Cerebellar cortex (tissue), 1 donor: ENCODE measurements at places on chromosomes 11 and 22.
A peak's percentile ranks its signal among the peaks of the same experiment; 100 is the strongest.

GRCh38 chr11:119460097-119460496 is 37.1 kb upstream of the THY1 start:
- DNase-seq = no peak

GRCh38 chr11:4085575-4085974 is 9.0 kb upstream of the RRM1 start:
- DNase-seq = no peak

DNA sequence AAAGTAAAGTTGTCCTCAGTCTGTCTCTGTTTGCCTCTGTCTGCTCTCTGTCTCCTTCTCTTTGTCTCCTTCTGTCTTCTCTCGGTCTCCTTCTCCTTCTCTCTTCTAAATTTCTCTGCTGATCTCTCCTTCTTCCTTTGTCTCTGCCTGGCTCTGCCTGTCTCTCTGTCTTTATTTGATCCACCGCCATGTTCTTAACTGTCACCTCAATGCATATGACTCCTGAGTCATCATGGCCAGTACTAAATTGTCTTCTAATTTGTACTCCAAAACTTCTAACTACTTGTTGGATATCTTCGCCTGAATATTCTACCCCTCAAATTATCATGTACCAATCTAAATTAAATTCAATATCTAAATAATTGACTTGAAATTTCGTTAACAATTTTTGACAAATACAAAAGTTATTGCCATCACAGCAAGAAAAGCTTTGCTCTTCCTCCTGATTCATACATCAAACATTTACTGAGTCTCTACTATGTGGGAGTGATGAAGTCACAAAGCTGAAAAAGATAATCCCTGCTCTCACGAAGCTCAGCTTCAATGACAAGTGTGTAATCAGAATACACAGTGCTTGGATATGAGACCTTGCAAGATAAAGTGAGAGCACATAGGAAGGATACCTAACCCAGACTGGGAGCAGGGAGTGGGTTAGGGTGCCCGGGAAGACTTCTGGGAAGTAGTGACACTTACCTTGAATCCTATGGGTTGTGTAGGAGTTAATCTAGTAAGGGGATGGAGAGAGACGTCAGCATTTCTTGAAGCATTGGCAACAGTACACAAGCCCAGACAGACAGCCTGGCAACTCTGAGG is 193.0 kb downstream of the MAML2 start:
- DNase-seq = no peak

- DNase-seq = no peak
Measured at GRCh38 chr11:75598900-75599299, 36.8 kb downstream of the SERPINH1 start.

- DNase-seq = peak; percentile 39
Measured at GRCh38 chr11:13921545-13921944, 41.0 kb upstream of the SPON1 start.

DNA sequence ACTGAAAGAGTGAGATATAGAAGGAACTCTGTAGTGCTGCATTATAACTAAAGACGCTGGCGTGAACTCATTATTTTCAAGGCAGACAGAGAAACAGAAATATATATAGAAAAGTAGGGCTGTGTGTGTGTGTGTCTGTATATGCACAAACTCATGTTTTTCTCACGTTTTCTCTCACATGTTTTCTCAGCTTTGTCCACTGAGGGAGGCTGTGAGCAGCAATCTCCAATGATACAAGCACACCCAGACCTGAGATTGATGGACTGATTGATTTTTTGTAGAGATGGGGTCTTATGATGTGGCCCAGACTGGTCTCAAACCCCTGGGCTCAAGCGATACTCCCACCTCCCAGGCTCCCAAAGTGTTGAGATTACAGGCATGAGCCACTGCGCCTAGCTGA is 122.5 kb downstream of the SERGEF start:
- DNase-seq = no peak

DNA sequence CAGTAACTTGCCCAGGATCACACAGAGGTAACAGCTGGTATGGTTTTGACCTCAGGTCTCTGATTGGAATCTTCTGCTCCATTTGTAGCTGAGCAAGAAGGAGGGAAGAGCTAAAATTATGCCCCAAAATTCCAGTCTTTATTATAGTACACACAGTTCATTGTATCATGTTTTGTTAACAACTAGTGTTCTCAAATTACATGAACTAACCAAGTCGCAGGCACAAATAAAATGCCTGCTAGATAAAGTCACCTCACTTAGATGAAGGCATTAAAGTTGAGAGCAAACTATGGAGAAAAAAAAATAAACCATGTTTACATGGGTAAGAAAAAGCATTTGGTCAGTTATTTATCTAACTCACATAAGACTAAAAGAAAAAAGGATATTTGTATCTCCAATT is 58.8 kb downstream of the PDGFD start:
- no peak for DNase-seq

DNA sequence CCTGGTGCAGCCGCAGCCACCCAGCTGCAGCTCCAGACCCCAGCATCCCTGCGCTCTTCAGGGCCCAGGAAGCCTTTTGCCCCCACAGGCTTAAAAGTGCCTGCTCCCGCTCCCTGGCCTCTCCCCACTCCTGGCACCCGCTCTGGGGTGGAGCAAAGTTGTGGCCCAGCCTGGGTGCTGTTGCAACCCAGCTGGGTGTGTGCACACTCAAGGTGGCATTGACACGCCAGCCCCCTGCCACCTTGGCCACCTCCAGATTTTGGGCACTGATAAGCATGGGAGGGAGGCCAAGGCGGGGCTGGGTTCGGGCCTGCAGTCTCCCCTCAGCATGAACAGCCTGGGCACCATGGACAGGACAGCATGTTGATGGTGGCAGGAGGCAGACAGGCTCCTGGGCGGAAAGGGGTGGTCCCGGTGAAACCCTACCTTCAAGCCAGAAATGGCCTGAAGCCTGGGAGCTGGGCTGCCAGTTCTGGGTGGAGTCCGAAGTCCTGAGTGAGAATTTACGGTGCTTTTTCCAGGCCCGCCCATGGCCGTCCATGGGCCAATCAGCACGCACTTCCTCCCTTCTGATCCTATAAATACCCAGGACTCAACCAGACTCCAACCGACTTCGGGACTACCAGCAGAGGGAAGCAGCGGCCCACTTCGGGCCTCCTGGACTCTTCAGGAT is 23.6 kb upstream of the RNASEH2C start:
- DNase-seq = peak; percentile 39

DNA sequence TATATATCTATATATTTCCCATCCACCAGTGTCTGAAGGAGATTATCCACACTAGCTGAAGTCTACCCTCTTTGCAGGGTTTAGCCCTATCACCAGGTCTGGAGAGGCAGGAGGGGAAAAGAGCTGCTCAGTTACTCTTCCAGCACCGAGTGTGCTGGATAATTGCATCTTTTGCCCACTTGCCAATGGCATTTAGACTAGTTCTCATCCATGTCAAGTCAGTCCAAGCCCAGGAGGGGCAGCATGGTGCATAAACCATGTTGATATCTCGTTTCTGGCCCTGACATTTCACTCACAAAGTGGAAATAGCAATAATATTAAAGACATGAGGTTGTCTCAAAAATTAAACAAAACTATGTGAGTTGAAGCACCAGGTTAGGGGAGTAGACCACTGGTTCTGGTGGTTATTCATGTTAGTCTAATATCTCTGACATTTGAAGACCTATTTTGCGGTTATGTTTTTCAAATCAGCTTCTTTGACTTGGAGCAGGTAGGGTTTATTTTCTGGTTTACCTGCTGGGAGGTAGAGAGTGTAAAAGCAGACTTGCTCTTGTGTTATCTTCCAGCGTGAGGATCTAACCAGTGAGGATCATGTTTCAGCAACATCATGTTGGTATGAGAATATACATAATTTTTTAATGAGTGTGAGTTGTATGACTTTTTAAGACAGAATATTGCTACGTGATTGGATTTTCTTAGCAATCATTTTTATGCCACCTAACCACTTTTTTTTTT is 273.2 kb upstream of the KIRREL3 start:
- DNase-seq = no peak

GRCh38 chr11:83678831-83679584 is 392.8 kb upstream of the CCDC90B start:
- DNase-seq = no peak

GRCh38 chr11:13260963-13261588 is 16.5 kb upstream of the BMAL1 start:
- DNase-seq = no peak

DNA sequence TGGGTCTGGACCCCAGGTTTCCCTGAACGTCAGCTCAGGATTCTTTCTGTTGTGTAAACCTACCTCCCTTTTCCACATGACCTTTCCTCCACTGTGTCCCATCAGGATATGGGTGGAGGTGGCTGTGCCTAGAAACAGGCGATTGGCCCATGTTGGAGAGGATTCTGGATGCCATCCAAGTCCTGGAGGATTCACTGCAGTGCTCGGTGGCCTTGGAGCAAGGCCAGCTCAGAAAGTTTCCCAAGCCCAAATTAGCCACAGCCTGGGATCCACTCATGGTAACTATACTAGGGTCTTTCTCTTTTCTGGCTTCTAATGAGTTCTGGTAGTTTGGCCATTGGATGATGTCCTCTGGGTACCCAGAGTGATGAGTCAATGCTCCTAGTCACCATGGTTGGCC is 141.6 kb downstream of the SNX19 start:
- DNase-seq = no peak

DNA sequence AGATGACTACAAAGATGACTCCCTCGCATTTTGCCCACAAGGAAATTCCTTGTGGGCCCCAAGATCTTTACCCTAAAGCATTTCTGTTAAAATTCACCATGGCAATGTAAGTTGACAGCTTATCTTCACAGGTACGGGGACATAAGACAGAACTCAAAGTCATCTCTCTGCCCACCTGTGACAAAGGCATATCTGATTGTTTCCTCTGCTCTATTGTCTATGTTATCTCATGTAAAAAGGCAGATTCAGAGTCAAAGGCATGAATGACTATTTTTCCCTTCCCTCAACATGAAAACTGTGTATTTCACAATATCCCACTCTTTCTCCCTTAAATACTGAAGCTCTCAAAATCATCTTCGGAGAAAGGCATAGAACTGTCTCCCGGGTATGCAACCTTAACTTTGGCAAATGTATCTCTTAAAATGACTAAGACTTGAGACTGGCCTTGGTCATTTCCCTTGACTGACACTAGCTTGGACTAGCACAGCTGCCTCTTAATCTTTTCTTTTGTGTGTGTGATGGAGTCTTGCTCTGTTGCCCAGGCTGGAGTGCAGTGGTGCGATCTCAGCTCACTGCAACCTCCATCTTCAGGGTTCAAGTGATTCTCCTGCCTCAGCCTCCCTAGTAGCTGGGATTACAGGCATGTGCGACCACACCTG is 103.2 kb downstream of the MICAL3 start:
- no peak for DNase-seq

DNA sequence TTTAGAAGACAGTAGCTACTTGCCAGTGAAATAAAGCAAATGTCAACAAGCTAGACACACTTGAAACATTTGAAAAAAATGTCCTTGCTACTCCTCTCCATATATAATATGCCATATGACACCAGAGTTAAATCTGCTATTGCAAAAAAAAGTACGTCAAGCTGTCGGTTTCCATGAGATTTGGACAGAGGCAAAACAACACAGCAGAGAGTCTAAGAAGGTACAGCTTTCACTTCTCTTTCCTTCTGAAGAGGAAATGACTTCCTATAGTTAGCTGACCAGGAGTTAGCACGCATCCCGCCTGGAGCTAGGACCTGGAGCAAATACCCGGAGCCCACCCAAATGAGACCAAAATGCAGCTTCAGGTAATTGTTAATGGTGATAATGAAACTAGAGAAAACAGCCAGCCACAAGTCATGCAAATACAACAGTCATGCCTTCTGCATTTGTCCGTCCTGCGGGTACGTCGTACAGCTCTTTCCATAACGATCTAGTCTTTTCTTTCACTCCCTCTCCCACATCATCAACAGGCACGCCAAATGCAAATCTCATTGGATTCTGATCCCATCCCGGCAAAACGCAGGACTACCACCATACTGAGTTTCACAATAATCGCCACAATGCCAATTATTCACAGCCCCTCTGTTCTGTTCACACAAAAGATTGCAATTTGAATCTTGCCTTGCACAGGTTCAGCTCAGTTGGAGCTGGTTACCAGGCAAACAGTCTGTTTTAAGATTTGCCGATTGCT is 395.0 kb upstream of the CCDC90B start:
- peak; percentile 68 for DNase-seq

GRCh38 chr11:70156291-70157037 is 46.6 kb upstream of the FADD start:
- no peak for DNase-seq

- DNase-seq = no peak
Measured at GRCh38 chr11:69707176-69707575, 3.4 kb upstream of the FGF19 start.

DNA sequence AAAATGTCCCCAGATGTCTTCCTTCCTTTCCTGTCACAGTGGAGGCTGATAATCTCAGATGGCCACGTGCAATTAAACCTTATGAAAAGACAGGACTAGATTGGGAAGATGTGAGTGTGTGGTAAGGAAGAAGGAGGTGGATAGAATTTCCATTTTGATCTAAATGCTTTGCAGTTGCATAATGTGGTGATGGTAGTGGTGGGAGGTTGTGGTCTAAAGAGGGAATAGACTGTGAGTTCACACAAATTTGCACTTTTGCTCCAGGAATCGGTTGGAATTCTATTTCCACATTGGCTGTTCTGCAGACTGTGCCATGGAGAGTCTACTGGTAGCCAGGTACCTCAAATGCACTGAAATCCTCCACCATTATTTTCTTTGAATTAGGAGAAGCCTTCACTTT is 93.3 kb downstream of the ZBTB16 start:
- no peak for DNase-seq

- DNase-seq = no peak
Measured at GRCh38 chr22:28023774-28024173, 104.7 kb upstream of the PITPNB start.

- no peak for DNase-seq
Measured at GRCh38 chr22:24893341-24894070, 53.0 kb downstream of the LHFPL7 start.

DNA sequence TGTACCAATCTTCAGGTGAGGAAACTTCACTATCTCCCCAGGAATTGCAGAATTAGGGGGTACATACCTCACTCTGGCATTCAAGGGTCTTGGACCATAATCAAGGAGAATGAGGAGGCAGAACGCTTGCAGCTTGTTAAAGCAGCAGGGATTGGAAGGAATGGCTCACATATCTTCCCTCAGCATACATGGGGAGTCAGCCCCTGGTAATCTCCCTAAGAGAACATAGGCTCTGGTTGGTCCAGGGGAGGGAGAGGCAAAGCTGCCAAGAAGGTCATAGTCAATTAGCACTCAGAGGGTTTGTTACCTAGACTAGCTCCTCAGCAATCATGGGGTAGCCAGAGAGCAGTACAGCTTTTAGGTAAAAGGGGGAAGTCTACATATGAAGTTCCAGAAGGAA is 256.8 kb downstream of the INSC start:
- DNase-seq = no peak

DNA sequence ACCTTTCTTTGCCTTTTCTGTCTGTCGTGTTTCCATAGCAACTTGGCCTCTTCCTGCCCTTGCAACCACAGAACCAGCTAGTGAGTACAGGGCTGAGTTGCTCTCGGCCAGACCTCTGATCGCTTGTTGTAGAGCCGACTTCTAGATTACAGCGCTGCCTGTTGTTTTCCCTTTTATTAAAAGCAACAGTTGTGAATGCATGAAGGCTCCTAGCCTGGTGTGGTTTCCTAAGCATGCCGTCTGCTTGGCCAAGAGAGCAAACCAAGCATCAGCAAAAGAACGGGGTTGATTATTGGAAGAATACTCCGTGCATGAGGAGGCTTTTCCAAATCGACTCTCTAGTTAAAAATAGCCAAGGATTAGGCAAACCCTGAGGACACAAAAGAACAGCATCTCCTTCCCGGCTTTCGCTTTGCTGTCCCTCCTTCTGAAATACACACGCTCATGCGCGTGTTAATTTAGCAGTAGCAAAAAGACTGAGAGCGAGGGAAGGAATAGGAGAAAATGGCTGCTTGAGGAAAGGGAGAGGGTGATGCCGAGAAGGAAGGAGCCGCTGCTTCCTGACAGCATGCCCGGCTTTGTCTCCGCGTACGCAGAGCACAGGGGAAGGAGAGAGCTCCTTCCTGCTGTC is 71.5 kb upstream of the TTC12 start:
- DNase-seq = peak; percentile 87
